ENCODE measurements at places on chromosomes 16 and 17. TPM values are rescaled to one million over a fixed set of nuclear protein-coding genes. Genes with fewer than 3 reads are reported as not detected.

DNA sequence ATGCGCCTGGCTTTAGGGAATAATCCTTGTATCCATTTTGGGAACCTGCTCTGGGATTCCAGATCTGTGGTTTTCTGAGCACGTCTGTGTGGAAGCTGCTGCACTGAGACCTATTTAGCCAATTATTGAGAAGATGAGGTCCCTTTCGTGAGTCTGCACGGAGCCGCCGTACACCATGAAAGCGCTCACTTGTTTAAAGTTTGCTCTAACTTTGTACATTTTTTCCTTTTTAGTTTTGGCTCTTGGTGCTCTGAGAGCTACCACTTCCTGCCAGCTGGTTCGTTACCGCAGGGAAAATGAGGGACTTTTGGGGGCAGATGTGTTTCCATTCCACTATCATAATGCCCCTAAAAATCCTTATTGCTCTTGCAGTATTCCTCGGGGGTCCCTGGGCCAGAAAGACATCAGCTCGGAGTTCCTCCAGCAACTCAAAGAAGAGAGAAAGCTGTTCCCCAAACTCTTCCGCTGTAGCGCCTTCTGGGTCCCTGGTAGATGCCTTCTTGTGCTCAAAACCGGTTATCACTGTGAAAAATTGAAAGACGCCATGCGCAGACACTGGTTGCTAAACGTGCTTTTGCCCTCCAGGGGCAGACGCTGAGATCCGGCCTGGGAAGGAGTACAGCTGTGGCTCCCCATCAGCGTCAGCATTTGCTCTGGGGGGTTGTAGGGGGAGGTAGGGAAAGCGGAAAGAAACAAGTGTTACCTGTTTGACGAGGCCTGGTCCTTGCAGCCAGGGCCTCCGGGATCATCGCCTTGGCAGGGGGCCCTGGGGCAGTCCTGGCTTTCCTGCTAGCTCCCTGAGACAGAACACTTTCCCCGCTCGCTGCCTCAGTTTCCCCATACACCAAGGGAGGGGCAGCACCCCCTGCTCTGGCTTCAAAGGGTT, 238.1 kb downstream of the MRTFB start:
- peak; percentile 42 for DNase-seq

DNA sequence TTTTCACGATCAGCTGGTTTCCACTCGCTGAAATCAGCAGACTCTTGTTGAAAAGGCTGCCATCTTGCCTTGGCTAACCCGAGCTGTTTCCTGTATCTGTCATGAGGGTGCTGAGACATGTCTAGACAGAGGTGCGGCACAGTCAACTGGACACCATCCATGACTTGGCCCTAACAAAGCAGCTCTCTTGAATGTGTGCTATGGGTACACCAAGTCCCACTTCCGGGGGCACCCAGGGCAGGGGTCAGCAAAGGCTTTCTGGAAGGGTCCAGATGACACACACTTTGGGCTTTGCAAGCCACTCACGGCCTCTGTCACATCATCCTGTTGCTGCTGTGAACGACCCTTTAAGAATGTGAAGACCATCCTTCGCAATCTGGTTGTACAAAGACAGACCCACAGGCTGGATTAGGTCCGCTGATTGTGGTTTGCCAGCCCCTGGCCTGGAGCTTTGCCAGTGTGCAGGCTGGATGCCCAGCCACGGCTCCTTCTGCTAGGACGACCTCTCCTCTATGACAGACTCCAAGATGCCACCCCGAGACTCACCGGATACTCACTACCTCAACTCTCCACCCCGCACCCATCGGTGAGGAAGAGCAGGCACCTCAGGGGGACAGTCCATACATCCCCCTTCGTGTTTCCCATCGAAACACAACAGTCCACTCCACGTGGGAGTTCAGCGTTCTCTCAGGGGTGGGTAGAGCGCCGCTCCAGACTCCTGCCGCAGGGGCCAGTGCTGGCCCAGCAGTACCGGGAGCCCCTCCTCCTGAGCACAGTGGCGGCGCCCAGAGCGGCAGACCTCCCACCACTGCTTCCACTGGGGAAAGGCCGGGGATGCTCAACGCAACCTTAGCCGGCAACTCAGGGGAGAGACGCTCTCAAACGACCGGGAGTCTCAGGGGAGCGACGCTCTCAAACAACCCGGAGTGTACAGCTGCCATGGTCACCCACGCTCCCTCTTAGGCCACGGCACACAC, 123.5 kb downstream of the ANKRD11 start:
- DNase-seq, result no peak

DNA sequence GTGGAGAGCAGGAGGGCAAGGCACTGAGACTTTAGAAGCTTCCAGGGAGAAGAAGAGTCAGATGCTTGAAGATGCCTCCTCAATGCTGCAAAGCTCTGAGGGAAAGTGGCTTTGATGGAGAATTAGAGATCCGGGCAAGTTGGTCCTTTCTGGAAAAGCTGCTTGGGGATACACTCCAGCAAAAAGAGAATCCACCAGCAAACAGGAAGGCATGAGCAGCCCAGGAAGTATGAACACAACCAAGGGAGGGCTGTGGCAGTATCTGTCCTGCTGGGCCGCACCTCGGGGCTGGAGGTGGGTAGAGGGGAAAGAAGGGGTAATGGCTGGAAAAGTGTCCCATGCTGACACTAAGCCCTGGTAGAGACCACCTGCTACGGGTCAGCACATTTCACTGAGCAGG, 5.3 kb downstream of the LMF1 start:
- no peak for DNase-seq

GRCh38 chr16:49100366-49100765, 181.3 kb downstream of the CBLN1 start:
- no peak for DNase-seq

DNA sequence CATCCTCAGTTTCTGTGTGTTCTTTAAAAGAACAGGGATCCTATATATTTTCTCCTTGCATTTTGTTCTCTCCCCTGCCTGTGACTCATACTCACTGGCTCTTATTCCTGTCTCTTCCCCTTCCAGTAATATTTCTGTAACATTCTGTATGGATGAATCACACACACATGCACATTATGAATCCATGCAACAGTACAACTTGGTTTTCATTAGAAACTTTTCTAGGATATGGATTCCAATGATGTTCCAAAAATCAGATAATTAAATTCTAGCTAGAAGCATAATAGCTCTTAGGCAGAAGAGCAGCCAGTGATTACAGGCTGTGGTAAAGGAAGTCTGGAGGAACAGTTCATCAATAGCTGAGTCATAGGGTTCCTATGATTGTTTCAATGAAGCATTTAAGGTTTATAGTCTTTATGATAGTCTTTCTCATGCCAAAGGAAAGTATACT, 119.6 kb upstream of the PMFBP1 start:
- no peak for DNase-seq

- DNase-seq, result no peak
Measured at GRCh38 chr16:24984903-24985675, 30.1 kb downstream of the ARHGAP17 start.

DNA sequence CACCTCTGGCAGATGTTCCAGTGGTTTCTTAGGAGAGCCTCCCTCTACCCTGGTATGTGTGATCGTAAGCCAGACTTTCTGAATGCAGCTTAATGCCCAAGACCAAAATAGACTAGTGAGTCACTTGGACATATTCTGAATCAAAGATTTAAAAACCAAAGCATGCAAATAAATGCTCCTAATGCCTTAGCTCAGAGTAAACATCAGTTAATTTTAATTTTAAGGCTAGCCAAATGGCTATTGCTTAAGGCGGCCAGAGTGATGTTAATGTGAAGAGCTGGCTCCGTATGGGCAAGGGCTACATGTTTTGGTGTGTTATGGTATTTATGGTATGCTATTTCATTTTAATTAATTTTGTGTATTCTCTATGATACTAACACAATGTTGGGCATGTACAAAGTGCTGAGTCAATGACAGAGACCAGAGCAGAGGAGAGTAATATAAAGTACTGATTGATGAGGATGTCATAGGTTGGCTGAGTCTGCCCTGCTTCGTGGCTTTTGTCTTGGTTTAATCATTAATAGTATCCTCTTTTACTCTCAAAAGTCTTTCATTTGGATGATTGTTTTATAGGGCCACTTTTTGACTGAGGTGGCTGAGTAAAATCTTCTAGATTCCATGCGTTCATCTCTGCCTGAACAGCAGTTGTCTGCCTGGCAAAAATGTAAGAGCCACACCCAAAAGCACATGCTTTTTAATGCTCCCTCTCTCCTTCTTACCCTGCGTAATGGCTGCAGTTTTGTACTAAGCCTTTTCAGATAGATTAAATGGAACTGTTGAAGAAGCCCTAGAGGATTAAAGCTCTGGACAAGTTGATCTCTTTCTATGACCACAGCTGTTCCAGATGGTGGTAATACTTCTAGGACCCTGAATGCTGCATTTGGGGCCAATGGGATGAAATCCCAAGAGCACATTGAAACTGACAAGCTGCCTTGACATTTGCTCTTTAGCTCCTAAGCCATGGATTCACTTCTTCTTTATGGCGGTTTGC, 59.6 kb downstream of the MAP2K6 start:
- DNase-seq, result peak; percentile 58

DNA sequence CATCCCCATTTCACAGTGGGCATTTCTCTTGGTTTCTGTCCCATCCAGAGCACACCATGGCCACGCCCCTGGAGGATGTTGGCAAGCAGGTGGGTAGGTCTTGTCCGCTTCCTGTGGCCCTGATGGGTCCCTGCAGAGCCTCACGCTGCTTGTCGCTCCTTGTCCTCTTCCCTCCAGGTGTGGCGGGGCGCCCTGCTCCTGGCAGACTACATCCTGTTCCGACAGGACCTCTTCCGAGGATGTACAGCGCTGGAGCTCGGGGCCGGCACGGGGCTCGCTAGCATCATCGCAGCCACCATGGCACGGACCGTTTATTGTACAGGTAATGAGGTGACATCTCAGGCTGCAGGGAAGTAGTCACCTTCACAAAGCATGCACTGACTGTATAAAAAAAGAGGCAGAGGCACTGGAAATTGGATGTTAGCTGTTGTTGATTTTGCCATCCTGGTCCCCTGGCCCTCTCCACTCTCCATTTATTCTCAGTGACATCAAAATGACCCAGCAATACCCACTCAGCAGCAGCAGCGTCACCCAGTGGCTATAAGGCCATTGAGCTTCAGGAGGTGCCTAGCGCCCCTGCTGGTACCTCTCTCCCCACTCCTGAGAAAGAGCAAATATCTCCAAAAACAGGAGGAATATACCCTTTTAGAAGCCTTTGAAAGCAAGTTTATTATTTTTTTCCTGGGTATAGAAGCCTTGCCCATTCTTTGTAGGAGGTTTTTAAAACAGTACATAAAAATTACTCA, 13.7 kb downstream of the METTL22 start:
- DNase-seq, result peak; percentile 80

- DNase-seq, result peak; percentile 15
Measured at GRCh38 chr17:11082559-11082958, 158.5 kb upstream of the SHISA6 start.

DNA sequence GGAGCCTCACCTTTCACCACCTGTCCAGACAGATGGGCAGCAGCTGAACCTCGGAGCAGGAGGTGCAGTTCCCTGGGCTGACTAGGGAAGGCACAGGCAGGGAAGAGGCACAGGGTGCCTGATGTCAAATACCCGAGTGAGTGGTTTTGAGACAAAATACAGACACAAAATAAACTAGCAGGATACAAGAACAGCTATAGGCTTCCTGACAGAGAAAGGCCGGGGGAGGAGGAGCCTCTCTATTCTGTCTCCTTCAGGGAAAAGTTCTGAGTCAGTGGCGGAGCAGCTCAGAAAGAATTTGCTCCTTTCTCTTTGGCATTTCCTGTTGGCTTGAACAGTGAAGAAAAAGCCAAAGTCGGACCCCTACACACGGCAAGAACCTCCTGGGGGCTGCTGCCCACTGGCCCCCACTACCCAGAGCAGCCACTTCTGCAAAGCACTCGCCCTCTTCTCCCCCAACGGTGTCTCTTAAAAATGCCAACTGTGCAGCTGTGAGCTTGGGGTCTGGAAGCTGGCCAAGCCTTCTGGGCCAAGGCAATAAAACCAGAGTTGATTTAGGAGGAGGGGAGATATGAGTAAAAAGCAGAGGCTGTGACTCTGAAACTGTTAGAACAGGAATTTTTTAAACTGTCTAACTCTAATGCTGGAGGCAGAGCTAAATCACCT, 14.4 kb upstream of the FAAP100 start:
- no peak for DNase-seq

- DNase-seq, result no peak
Measured at GRCh38 chr17:80755650-80756405, 211.2 kb downstream of the RPTOR start.

GRCh38 chr16:49411121-49411970, 37.7 kb downstream of the C16orf78 start:
- DNase-seq, result peak; percentile 52

The WFIKKN1 gene
- 5.9 TPM for total RNA-seq

The OR1A1 gene
- total RNA-seq, result not detected

The VASN gene
- 3.1 TPM for total RNA-seq

The IL17C gene
- not detected for total RNA-seq

The KRT15 gene
- total RNA-seq, result not detected

The NT5M gene
- 4.1 TPM for total RNA-seq
